Foreskin keratinocyte (primary cell): ENCODE measurements at places on chromosomes 2 and 18.

DNA sequence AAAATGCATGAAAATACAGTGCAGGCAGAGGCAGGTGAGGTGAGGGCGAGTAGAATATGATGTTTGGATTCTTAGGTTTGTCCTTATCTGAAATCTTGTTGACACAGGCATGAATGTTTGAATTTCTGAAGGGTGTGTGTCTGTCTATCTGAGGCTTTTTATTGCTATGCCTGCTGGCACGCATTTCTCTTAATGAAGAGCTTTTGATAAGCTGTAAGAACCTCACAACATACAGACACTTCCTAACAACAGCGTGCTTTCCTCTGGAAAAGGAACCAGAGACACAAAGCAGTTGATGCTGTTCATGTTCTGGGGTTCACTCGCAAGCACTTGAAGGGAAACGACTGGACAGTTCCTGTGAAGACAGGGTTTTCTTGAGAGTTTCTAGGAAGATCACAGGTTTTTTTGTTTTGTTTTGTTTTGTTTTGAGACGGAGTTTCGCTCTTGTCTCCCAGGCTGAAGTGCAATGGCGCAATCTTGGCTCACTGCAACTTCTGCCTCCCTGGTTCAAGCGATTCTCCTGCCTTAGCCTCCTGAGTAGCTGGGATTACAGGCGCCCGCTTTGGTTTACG lies 33.3 kb upstream of the CABLES1 start:
- DNase-seq, result peak; percentile 45

DNA sequence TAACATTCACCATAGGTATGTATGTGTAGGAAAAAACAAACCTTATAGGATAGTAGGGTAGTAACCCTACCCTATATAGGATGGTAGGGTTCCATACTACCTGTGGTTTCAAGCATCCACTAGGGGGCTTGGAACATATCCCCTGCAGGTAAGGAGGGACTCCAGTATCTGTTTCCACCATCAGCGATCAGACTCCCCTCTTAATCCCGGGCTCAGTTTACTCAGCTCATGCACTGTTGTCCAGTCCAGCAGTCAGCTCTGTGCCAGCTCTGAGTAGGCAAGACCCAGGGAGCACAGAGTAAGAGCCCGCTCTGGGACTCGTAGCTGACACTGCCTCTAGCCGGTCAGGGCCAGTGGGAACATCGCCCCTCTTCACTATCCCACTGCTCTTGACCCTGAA lies 61.7 kb downstream of the MEX3C start:
- DNase-seq, result no peak

- no peak for DNase-seq
Observed at GRCh38 chr2:7593360-7593759, 676.1 kb downstream of the RNF144A start.

DNA sequence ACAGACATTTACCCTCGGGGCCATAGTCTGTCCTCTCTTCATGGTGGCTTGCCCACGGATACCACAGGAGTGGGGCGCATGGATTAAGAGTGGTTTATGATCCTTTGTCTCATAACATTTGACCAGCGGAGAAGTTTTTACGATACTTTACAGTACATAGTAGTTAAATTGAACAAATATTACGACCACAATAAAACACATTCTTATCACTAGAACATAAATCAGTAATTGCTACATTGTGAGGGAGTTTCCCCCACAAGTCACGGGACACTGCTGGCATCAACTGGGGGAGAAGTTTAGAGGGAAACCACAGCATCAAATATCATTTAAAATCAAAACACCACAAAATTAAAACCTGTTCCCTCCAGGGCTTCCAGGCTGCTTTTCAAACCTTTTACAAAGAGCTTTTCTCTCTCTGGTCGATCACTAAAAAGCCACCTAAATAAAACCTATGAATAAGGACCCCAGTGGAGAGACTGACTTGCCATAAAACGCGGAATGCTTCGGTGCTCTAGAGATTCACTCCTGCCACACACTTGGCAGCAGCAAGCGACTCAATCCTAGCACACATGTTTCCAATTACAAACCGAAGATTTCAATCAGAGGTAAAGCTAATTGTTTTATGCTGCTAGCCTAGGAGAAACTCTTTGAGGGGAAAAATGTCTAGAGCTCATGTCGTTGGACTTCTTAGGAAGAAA lies 173.7 kb upstream of the HNRNPA3 start:
- no peak for DNase-seq

- DNase-seq, result no peak
Observed at GRCh38 chr2:233101141-233101540, 41.0 kb downstream of the INPP5D start.

- no peak for DNase-seq
Observed at GRCh38 chr18:3720159-3720558, 270.2 kb downstream of the TGIF1 start.

- DNase-seq, result no peak
Observed at GRCh38 chr2:238689331-238689730, 158.6 kb upstream of the TWIST2 start.

GRCh38 chr2:187294043-187294442 lies 154.0 kb downstream of the CALCRL start:
- peak; percentile 37 for DNase-seq

DNA sequence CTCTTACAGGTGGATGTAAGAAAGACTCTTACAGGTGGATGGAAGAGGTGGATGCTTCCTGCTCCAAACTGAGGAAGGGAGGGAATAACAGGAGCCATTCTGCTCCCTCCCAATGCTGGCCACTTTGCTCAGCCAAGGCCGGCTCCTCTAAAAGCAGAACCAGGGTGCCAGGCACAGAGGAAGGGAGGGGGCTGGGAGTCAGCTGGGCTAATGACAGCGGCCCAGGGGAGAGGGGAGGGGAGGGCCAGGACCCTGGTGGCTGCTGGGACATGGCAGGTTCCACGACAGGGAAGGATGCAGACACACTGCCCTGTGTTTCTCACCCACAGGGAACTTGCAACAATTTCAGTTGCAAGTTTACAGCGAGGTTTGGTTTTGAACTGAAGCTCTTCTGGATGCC lies 173.4 kb downstream of the ANAPC1 start:
- no peak for DNase-seq

DNA sequence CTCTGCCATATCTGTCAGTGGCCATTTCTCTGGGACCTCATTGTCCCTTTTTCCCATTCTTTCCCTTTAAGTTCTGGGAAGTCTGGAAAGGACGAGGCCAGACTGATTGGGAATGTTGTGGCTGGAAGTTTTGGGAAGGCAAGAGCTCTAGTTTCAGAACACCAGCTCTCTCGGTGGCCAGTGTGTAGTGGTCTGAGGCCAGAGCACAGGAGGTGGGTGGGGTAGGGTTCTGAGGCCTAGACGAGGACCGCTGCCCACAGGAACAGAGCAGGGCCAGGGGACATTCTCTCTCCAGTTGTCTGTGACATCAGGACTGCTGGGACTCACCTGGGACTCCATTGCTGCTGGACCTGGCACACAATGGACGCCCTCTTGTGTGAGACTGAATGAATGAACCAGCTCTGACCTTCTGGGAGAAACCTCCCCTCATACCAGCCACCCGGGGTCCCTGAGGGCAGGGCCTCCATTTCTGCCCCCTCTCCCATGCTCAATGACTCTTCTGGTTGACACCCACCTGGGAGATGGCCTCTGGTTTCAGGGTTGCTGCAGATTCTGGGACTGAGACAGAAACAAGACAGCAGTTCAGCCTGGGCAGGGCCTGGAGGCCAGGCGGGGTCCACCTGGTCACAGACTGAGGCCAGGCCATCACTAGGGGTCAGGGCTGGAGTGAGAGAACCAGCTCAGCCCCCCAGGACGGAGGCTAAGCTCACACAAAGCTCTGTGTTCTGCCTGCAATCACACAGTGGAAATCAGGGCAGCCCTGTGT lies 8.4 kb upstream of the NPPC start:
- no peak for DNase-seq

GRCh38 chr2:15385184-15385583 lies 175.9 kb downstream of the NBAS start:
- DNase-seq, result no peak

DNA sequence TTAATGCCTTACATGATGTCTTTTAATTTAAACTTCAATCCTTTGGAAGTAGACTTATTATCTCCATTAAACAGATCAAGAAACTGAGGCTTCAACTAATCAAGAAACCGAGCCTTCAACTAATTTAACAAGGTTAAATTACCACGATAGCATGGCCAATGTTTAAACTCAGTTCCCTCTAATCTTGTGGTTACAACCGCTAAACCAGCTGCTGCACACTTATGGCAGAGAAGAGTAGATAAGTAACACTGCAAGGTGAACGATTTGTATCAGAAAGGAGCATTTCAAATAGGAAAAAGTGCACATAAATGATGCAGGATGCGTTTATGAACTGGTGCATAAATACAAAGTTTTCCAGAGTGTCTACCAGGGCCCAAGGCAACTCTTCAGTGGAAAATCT lies 144.6 kb upstream of the CAVIN2 start:
- DNase-seq, result no peak

- no peak for DNase-seq
Observed at GRCh38 chr2:158464426-158465281, 7.9 kb downstream of the PKP4 start.

DNA sequence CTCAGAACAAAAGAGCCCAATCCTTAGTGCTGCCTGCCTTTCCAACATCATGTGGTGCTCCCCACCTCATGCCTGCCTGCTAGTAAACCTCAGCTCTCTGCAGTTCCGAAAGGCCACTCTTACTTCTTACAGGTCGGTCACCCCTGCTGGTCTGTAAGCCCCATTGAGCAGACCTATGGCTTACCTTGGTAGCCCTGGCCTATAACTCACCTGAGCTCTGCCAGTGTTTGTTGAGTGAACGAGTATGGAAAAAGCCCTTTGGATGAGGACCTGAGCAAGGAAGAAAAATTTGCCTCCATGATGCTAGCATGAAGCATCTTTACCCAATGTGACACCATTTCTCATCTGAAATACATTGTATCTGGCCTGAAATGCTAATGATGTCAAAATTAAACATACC lies 83.3 kb downstream of the LIPG start:
- DNase-seq, result no peak

DNA sequence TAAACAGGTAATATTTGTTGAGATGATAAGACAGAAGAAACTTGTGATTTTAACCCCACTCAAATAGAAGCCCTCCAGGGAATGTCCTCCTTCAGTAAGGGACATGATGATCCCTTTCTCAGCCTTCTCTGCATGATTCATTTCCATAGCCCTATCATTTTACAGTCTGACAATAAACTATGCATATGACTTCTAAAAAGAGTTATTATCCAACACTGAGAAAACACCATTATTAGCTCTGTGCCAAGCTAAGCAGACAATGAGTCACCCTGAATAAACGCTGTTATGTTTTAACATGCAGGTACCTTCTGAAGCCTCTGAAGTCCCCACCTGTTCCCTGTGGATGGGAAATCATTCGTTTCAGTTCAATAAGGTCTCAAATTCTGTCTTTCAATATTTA lies 54.7 kb downstream of the DTNB start:
- DNase-seq, result peak; percentile 92

DNA sequence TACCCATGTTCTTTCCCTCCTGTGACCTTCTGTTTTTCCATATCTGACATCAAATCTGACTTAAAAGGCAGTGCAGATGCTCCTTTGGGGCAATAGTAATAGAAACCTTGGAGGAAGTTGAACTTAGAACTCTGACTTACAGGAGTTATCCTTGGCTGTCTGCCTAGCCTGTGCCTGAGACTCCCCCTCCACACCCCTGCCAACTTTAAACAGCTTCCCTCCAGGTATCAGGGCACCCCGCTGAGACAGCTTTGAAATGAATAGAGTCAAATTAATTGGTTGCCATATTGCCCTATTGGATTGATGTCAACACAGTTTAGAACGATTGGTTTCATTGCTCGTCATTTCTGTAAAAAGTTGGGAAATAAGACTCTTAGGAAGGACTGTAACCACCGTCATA lies 322.0 kb downstream of the PRKCE start:
- no peak for DNase-seq

- DNase-seq, result no peak
Observed at GRCh38 chr2:85713836-85714235, 19.7 kb downstream of the GNLY start.

- DNase-seq, result no peak
Observed at GRCh38 chr2:100470898-100471514, 724 bp downstream of the NMS start.

GRCh38 chr2:239396881-239397681 lies 3.7 kb downstream of the HDAC4 start:
- DNase-seq, result no peak

- no peak for DNase-seq
Observed at GRCh38 chr2:201414099-201415023, 36.9 kb downstream of the TRAK2 start.

GRCh38 chr2:88753833-88754584 lies 62.5 kb downstream of the RPIA start:
- DNase-seq, result peak; percentile 49

- DNase-seq, result no peak
Observed at GRCh38 chr18:79257480-79257879, 138.2 kb upstream of the NFATC1 start.

- DNase-seq, result no peak
Observed at GRCh38 chr18:40415821-40416220, 1539.2 kb upstream of the PIK3C3 start.

DNA sequence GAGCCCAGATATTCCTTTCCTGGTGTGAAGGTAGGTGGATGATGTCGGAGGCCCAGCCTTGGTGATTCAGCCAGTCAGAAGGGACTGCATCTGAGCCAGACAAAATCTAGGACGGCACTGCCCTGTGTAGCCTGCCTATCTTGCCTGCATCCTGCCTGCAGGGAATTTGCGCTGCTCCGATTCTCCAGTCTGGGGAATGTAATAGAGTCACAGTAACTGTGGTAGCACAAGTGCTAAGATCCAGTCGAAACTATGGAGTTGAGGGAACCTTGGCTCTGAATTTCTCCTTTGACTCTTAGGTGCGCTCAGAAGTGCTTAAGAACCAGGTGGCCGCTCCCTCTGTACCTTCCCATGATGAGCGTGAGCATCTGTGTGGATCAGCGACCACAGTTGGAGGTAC lies 15.9 kb downstream of the IL36B start:
- no peak for DNase-seq

- no peak for DNase-seq
Observed at GRCh38 chr2:108923736-108924579, 65.1 kb downstream of the EDAR start.

DNA sequence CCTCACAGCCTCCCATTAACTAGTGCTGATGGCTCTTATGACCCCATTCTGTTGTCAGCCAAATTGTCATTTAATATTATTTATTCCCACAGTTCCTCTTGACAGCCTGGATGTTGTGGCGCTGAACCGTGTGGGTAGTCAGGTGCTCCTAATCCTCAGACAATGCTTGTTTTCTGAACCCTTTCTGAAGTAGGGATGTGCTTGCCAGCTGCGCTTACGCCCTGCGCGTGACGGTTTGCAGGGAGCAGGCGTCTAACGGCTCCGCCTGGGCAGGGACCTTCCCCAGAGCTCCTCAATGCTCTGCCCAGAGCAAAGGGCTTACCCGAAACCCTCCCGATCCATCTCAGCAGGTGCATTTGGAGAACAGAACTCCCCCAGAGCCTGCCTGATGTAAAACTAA lies 358.2 kb upstream of the MYT1L start:
- DNase-seq, result no peak
